Ascending aorta (tissue), 2 donors: ENCODE measurements at places on chromosomes 2 and 18.

DNA sequence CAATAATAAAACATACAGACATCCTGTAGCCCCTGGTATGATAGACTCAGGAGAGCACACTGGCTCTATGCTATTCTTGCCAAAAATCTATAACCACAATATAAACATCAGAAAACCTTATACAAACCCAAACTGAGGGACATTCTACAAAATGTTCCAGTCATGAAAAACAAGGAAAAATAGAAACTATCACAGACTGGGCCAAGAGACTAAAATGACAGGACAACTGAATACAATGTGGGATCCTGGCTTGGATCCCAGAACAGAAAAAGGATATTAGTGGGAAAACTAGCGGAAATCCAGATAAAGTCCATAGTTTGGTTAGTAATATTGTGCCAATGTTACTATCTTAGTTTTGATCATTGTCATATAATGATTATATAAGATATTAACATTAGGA is 29.6 kb upstream of the EPAS1 start:
- no peak for DNase-seq

DNA sequence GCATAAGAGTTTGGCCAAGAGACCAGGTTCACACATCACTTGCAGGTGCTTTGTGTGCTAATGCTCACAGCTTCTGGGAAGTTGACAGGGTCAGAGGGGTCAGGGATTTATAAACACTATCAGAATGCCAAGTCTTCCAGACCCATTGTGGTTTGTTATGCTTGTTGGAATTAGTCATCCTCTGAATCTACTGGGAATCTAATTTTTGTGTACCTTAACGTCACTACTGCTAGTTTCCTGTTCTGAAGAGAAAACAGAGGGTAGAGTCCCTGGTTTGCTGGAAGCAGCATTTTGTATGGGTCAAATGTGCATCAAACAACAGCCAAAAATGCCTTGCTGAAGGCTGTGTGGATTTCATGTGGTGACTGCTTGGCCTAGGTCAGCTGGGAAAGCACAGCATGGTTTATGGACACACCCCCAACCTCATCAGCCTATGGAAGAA is 33.3 kb downstream of the ANTXR1 start:
- DNase-seq = no peak

- DNase-seq = no peak
Observed at GRCh38 chr2:207681431-207681830, 30.0 kb upstream of the CCNYL1 start.

GRCh38 chr2:60285626-60286316 is 267.7 kb downstream of the BCL11A start:
- DNase-seq = no peak

DNA sequence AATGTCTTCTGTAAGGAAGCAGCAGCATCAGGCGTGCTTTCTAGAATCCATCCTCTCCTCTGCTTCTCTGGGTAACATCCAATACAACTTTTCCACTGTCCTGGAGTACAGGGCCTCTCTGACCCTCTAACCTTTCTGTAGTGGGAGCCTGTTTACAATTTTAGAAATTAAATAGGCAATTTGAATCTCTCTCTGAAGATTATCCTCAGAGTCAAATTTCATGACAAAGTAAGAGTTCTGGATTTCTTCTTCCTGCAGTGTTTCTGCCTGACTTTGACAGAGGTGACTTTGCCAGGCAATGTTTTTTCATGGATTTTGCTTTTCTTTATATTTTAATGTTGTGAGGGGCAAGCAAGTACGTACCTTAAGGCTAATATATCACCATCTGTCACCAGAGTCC is 558.4 kb downstream of the PARD3B start:
- no peak for DNase-seq

DNA sequence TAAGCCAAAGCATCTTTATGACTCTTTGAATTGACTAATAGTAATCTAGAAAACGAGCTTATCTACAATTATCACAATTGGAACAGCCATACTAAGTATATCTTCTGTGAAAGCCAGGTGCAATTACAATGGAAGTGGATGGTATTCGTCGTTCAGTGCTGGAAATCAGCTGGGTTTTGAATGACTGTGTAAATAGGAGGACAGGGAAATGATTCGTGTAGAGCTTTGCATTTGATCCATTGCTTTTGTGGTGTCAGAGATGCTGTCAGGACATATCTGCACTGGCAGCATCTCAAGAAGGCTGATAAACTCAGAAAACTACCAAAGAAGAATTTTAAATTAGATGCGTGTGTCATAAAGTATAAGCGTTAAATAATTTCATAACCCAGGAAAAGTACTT is 187.1 kb downstream of the ZNF407 start:
- no peak for DNase-seq

- peak; percentile 45 for DNase-seq
Observed at GRCh38 chr2:203656522-203657287, 49.7 kb upstream of the CD28 start.

- DNase-seq = no peak
Observed at GRCh38 chr18:27862041-27862682, 314.8 kb downstream of the CDH2 start.

DNA sequence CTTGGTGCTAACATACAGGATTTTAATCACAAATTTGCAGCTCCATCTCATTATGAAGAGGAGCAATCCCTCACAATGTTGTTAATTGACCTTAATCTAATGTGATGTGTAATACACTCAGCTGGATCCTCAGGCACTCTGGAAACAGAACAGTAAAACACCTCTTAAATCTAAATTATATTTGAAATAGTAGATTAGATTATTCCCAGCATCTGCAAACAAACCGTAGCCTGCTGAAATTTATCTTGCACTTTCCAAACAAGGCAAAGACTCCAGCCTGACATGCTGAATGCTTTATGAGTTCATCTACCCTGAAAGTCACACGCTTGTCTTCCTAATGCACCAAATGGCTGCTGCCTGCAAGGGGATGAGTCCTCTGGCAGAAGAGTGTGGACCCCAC is 402.3 kb upstream of the GYPC start:
- no peak for DNase-seq

GRCh38 chr2:70679259-70679658 is 88.7 kb downstream of the ADD2 start:
- DNase-seq = no peak

DNA sequence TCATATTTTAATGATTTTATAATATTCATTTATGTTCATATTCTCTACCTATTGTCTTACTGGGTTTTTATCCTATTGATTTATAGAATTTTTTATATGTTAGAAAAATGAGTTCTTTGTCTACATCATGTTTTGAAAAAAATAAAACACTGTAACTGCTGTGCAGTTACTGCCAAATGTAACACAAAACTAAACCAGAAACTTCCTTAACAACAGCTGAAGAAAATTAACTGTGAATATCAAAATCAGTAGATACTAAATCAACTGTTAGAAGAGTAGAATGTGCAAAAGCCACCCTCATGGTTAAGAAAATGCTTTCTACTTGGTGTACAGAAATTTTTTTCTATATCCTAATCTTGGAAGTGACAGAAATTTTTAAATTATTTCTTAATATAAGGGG is 69.5 kb downstream of the PTRHD1 start:
- no peak for DNase-seq

DNA sequence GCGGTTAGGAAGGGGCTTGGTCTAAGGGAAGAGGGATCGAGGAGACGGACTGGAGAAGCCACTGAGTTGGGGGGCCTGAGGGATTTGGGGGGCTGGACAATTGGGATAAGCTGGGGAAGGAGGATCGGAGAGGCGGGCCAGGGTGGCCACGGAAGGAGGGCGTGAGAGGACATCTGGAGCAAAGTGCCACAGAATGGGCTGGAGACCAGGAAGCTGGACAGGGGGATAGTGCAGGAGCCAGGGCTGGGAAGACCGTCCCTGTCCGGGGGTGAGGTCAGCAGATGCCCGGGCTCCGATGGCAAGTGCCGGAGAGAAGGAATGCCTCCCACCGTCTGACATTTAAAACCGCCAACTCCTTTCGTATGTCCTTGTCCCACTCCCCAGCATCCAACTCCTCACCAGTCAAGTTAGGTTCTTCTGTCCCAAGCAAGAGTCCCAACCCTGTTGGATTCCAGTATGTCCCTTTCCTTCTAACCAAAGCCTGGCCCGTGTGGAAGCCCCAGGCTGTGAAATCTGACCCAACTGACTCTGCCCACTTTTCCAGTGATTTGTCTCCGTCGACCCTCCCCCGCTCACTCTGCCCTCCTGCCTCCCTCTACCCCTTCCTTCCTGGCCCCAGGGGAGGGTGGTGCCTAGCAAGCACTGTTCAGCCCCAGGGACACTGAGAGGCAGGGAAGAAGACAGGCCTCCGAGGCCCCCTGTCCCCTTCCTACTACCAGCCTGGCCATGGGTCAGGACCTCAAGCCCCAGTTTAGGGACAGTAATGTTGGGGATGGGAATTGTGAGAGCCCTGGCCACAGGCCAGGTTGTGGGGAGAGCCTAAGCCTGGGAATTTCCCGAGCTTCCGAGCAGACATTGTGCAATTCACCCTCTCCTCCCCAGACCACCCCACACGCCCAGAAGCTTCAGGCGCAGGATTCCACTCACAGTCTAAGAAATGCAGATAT is 31.5 kb upstream of the TMBIM1 start:
- no peak for DNase-seq

- no peak for DNase-seq
Observed at GRCh38 chr2:109197491-109198418, 68.8 kb downstream of the SH3RF3 start.

DNA sequence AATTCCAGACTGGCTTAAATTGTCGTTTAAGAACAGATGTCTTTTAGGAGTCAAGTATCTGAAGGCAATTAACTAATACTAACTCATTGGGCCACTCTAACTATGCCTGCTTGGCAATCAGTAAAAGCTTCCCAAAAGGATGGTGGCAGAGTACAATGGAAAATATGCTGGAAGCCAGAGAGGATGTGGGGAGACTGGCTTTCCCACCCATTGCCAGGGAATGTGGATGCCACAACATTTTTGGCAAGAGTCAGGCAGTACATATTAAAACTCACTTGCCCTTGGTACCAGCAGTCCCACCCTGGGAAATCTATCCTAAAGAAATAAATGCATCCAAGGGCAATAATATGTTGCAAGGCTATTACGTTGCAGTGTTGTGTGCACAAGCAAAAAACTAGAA is 74.0 kb upstream of the FZD7 start:
- DNase-seq = no peak
